ENCODE measurements at places on chromosomes 4 and X.

GRCh38 chr4:181911420-181911819 lies 331.8 kb upstream of the TENM3 start:
- no peak for DNase-seq

GRCh38 chr4:109020861-109021260 lies 258.0 kb upstream of the ETNPPL start:
- DNase-seq: no peak

DNA sequence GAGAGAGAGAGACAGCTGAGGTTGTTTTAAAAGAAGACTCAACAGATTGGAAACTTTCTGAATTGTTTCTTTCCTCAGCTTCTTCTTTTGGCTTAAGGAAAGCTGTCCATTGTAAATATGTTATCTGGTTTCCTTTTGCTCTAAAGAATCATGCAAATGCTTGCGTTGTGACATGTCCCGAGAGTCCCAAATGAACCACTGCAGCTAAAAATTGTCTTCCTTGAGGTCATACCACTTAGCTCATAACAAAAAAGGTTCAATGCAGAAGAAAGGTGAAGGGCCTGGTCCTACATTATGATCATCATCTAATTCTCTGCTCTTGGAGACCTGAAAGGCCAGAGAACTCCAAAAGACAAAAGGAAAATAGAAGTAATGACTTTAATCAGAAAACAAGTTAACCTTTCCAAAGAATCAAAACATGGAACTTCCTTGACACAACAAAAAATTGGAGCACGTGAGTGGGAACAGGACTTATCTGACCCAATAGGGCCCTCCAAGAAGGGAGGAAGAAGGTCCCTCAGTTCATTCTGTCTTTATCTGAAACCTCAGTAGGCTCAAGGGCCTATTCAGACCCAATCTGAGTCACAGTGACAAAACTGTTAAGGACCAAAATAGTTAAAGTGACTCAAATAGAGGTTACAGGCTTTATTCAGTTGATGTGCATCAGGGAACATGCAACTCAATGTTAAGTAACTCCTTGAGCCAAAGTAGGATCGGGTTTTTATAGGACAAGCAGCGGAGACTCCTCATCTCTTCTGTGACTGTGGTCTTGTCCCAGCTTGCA lies 14.7 kb upstream of the VSIG1 start:
- DNase-seq: no peak

- no peak for DNase-seq
These were observed 1999.4 kb upstream of the AGA start for GRCh38 chr4:179441596-179441995.

DNA sequence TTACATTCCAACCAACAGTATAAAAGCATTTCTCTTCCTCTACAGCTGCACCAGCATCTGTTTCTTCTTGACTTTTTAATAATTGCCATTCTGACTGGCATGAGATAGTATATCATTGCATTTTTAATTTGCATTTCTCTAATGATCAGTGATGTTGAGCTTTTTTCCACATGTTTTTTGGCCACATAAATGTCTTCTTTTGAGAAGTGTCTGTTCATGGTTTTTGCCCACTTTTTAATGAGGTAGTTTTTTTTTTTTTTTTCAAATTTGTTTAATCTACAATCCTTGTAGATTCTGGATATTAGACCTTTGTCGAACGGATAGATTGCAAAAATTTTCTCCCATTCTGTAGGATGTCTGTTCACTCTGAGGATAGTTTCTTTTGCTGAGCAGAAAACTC lies 39.5 kb upstream of the TBC1D19 start:
- DNase-seq: no peak

DNA sequence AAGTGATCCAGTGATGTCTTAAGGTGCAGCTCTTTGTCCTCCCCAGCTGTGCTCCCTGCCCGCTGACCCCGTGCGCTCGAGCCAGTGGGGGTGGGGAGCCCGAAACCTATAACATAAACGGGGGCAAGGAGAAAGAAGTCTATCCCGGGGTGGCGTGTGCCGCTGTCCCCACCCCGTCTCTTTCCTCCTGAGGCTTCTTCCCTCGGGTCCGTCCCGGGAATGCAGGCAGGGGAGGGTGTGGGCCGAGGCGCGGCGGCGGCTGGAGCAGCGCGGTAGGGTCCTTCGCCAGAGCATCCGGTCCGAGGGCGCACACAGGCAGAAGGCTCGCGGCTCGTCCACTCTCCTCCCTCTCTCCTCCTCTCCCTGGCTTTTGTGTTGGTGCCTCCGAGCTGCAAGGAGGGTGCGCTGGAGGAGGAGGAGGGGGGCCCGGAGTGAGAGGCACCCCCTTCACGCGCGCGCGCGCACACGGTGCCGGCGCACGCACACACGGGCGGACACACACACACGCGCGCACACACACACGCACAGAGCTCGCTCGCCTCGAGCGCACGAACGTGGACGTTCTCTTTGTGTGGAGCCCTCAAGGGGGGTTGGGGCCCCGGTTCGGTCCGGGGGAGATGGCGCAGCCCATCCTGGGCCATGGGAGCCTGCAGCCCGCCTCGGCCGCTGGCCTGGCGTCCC lies at the start of gene RAB33A:
RAB33A (plus strand) TSS at position 517 of the 681 bp plus-strand sequence; CDS start at position 618, 101 bp downstream.
- no peak for DNase-seq

- no peak for DNase-seq
These were observed 112.2 kb upstream of the ENPP6 start for GRCh38 chr4:184329659-184330400.

GRCh38 chr4:162015090-162015489 lies 148.7 kb downstream of the FSTL5 start:
- no peak for DNase-seq

DNA sequence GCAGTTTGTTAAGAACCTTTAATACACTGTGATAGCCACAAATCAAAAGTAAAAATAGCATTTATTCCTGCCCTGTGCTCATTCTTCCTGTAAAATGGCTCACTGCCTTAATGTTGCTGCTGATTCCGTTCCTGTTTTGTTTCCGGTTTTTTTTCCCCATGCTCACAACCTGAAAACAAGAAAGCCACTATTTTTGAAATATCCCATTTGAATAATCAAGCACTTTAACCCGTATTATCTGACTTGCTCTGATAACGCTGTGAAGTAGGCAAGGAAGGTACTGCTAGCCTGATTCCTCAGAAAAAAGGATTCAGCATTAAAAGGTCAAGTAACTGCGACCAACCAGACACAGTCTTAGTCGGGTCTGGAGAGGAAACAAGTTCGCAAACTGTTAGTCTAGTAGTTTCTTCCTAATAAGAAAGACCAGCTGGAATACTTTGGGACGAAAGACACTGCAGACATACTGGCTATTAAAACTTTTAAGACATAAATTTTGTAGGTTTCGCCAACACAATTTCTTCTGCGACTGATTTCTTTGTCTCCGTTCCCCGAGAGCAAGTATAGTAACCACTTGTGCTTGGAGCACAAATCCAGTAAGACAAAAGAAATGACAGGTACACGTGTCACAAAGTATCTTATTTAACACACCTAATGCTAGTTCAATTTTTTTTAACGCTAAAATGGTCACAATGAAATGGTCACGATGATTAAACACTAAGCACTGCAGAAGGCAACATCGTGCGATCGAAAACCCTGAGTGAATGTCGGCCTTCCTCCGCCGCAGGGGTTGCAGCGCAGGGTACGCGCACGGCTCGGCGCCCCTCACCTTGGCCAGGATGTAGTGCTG lies 802 bp downstream of the COX18 start:
- DNase-seq: peak; percentile 7

GRCh38 chr4:110586131-110586850 lies 36.6 kb downstream of the PITX2 start:
- peak; percentile 30 for DNase-seq

- DNase-seq: no peak
These were observed 6.3 kb upstream of the OTUD4 start for GRCh38 chr4:145186729-145187128.

DNA sequence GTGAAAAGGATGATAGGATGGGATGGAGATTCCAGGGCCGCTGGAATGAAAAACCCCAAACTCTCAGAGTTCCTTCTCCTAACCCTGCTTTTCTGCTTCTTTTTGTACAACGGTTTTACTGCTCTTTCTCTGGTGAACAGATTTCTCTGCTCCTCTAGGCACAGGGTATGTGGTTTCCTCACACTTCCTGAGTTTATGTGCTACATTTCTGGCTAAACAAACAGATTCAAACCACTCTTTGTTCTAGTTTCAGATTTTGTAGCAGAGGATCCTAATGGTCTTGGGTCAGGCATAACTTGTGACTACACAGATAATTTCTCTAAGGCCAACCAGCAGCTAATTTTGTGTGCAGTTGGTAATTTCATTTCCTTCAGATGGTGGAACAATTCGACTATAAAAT lies 52.6 kb downstream of the OSTC start:
- no peak for DNase-seq

GRCh38 chrX:11450354-11450753 lies 157.1 kb downstream of the AMELX start:
- DNase-seq: no peak

DNA sequence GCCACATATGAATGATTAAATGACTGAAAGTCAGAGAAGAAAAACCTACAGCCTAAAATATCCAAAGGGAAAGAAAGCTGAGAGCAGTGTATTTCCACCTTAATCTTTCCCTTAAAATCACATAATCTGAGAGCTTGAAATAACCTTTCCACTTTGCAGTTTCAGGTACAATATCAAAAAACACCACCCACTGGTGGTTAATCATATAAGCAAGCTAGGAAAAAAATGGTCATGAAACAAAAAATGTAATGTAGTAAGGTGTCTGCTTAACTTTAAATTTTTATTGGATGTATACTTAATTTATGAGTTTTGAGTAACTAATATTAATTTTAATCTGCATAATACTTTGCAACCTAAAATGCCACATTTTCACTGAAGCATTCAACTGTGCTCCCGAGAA lies 3.2 kb downstream of the PRDM5 start:
- DNase-seq: no peak

GRCh38 chr4:41156574-41156973 lies 57.8 kb downstream of the APBB2 start:
- no peak for DNase-seq

DNA sequence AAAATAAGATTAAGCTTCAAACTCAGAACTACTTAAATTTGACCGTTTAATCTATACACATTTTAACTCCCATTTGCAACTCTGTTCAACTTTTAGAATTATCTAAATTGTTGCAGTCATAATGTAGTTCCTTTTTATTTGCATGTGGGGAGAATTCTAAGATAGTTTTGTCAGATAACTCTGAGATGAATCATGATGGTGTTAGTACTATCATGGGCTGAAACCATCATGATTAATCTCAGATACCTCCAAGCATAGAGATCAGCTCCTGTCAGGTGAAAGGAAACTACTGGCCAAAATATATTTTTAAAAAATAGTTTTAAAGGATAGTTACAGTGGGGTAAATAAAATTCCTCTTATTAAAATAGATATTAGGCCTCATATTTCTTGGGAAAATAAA lies 39.0 kb downstream of the FBXO8 start:
- DNase-seq: no peak

- DNase-seq: no peak
These were observed 149.3 kb upstream of the GYPA start for GRCh38 chr4:144289667-144290428.

DNA sequence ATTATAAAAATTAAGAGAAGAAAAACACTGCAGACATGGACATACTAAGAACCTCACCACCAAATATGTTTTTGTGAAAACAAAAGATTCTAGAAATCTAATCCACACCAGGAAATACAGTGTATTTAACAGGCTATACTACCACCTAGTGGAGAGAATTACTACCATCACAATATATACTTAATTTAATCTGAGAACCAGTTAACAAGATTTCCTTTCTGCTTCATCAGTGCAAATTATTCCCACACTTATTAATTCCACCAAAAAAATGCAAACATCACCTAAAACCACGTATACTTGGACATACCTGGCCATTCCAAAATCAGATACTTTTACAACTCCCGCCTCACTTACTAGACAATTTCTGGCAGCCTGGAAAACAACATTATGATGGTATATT lies 7.0 kb upstream of the TXK start:
- DNase-seq: peak; percentile 12

DNA sequence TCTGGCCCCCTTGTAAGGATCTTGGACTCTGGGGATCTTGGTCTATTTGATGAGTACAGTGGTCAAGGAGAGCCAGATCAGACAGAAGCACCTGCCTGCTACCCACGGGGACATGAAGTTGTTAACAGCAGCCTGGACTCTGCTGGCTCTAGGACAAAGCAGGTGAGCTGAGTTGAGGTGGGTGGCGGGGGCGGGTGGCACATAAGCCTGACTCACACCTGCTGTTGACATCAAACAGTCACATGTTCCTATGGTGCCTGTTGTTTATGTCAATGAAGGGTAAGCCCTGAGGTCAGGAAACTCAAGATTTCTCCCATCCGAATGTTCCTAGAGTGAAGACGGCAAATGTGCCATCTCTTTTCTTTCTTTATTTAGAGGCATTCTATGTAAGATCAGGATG lies 50.1 kb upstream of the CLNK start:
- DNase-seq: no peak

GRCh38 chr4:107863850-107864371 lies 39.2 kb downstream of the SGMS2 start:
- no peak for DNase-seq

GRCh38 chr4:109015413-109015810 lies 252.6 kb upstream of the ETNPPL start:
- DNase-seq: no peak

- DNase-seq: no peak
These were observed 1310.7 kb upstream of the TENM3 start for GRCh38 chr4:180932370-180933001.

DNA sequence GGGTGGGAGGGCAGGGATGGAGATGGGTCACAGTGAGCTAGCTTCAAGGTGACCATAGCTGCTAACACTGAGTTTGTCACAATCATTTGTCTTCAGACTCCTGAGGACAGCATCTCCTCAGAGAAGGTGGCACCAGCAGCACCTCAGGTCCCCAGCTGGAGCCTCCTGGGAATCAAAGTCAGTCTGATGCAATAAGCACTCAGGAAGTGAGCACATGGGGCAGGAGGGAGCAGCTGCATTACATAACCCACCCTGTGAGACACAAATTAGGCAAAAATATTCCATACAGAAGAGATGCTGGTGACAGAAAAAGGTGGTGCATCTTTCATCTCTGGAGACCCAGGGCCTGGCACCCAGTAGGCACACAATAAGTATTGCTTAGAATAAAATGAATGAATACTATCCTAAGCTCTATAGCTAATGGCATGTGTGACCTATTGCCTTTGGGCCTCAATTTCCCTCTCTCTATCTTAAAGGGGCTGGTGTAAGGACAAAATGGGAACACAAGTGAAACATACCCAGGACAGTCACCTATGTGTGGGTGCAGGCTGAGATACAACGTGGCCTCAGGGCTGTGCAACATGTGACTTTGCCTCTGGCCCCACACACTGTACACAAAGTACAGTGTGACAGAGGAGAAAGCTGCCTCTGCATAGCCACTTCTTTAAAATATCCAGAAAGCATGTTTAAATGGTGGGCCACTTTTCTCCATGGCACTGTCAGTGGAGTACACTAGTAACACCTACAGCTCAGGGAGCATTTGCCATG lies 37.1 kb downstream of the SLC39A8 start:
- DNase-seq: no peak

- no peak for DNase-seq
These were observed 101.9 kb downstream of the MAML3 start for GRCh38 chr4:140052050-140052449.

DNA sequence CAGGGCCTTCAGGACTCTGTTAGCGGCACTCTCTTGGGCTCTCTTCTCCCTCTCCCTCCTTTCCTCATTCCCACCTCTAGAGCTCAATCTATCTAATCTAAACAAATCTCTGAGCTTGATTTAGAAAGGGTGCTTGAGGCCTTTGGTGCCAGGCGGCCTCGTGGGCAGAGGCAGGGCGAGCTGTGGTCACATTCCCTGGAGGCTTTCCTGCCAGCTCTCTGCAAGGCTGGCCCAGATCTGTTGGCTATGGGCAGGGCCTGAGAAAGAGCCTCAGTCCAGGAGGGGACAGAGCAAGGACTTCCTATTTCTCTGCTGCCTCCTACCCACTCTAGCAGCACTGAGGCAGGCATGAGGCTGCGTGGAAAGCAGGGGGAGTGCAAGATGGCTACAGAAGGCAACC lies 38.6 kb downstream of the PJA1 start:
- no peak for DNase-seq
